NCI-H82 (cell line): ENCODE measurements at places on chromosomes 4 and X.

DNA sequence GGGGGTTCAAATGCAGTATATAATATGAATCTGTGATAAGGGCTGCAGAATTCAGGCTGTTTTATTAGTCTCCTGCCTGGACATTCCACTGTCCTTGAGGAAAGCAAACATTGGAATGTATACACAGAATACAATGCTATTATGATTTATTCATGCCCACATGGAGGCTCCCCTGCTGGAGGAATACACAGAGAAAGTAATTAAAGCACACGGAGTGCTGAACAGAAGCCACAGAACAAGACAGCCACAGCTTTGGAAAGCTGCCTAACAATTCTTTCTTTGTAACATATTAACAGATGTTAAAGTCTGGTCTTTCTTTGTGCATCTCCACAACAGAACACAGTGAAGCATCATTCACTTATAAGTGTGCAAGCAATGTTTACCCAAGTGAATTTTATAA, 155.8 kb downstream of the ARAP2 start:
- DNase-seq: no peak

DNA sequence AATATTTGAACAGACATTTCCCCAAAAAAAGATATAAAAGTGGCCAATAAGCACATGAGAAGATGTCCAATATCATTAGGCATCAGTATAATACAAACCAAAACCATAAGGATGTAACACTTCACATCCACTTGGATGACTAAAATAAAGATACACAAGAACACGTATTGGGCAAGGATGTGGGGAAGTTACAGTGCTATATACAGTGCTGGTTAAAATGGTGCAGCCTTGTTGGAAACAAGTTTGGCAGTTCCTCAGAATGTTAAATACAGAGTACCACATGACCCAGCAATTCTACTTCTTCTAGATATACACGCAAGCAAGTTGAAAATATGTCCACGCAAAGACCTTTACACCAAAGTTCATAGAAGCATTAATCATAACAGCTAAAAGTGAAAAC, 58.9 kb downstream of the HAUS3 start:
- no peak for DNase-seq

DNA sequence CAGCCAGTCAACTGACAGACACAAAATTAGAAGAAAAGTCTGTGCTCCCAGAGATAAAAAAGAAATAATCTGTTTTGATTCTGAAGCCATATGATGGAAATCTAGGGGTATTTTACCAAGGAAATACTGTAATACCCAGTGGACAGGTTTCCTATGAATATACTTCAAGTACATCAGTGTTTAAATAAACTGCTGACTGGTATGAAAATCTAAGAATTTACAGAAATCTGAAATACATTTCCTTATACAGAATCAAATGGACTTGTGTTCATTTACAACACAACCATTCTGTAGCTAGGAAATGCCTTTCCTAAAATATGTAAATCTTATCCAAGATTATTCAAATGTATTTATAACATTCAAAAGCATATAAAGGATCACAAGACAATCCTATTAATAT, 13.4 kb downstream of the YTHDC1 start:
- no peak for DNase-seq

DNA sequence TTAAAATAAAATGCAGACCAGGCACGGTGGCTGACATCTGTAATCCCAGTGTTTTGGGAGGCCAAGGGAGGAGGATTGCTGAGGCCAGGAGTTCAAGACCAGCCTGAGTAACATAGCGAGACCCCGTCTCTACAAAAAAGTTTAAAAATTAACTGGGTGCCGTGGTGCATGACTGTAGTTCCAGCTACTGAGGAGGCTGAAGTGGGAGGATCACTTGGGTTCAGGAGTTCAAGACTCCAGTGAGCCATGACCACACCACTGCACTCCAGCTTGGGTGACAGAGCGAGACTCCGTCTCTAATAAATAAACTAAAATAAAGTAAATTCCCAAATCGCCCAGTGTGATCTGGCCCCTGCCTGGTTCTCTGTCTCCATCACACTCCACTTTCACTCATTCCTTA, 43.7 kb downstream of the TENM3 start:
- no peak for DNase-seq

DNA sequence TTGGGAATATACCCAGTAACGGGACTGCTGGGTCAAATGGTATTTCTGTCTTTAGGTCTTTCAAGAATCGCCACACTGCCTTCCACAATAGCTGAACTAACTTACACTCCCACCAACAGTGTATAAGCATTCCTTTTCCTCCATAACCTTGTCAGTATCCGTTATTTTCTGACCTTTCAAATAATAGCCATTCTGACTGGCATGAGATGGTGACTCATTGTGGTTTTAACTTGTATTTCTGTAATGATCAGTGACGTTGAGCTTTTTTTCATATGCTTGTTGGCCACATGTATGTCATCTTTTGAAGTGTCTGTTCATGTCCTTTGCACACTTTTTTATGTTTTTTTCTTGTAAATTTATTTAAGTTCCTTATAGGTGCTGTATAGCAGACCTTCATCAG, 81.2 kb downstream of the ADAM29 start:
- no peak for DNase-seq

DNA sequence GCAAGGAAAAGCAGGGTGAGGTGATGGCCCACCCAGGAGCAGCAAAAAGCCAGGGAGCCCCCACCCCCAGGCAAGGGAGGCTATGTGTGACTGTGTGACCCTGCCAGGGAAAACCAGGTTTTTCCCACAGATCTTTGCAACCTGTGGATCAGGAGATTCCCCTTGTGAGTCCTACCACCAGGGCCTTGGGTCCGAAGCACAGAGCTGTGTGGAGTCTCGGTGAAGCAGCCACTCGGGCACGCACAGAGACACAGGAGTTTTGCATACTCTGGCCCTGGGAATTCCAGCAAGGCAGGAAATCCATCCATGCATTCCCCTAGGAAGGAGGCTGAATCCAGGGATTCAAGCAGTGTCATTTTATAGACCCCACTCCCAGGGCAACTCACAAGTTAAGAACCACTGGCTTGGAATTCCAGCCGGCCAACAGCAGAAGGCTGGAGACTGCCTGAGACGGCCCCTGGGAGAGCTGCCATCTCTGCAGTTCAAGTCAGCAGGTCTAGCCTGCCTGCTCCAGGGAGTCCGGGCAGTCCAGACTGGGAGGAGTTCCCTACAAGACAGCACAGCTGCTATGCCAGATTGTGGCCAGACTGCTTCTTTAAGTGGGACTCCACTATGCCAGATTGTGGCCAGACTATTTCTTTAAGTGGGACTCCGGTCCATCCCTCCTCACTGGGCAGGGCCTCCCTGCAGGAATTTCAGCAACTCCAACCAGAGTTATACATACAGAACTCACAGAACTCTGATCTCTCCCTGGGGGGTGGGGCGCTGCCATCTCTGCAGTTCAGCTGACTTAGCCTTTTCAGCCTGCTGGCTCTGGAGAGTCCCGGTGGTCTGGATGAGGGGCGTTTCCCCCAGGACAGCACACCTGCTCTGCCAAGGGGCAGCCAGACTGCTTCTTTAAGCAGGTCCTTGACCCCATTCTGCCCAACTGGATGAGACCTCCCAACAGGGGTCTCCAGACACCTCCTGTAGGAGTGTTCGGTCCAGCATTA, 85.1 kb upstream of the ADAD1 start:
- peak; percentile 28 for DNase-seq

DNA sequence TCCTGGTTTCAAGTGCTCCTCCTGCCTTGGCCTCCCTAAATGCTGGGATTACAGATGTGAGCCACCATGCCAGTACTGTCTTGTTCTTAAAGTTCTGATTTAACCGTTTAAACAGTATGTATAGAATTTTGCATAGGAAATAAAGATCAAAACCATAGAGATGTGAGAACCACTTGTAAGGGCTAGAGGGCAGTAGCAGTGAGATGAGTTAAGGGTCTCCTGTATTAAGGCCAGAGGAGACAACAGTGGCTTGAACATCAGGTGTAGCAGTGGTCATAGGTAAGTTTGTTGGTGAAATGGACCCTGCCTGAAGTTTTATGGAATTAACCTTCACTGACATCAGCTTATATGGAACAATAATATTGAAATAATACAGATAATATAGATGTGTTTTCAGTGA, 155.7 kb downstream of the SLC4A4 start:
- no peak for DNase-seq

DNA sequence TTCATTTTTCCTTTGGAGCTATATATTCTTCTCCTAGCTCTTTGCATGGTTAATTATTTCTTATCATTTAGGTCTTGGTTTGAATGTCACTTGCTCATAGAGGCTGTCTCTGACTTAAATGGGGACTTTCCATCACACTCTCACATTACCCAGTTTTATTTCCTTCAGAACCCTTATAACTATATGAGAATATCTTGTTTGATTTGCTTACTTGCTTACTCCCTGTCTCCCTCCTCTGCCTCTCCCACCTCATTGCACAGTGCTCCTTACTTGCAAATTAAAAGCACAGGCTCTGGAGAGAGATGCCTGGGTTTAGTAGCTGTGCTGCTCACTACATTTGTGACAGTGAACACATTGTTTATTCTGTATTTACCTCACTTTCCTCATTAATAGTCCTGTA, 174.6 kb downstream of the SOWAHB start:
- no peak for DNase-seq

GRCh38 chr4:97987019-97987648, 156.1 kb downstream of the STPG2 start:
- DNase-seq: peak; percentile 49

DNA sequence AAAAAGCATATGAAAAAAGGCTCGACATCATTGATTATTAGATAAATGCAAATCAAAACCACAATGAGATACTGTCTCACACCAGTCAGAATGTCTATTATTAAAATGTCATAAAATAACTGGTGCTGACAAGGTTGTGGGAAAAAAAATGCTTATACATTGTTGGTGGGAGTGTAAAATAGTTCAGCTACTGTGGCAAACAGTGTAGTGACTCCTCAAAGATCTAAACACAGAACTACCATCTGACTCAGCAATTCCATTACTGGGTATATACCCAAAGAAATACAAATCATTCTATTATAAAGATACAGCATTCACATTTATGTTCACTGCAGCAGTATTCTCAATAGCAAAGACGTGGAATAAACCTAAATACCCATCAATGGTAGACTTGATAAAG, 412.1 kb downstream of the CENPC start:
- no peak for DNase-seq

DNA sequence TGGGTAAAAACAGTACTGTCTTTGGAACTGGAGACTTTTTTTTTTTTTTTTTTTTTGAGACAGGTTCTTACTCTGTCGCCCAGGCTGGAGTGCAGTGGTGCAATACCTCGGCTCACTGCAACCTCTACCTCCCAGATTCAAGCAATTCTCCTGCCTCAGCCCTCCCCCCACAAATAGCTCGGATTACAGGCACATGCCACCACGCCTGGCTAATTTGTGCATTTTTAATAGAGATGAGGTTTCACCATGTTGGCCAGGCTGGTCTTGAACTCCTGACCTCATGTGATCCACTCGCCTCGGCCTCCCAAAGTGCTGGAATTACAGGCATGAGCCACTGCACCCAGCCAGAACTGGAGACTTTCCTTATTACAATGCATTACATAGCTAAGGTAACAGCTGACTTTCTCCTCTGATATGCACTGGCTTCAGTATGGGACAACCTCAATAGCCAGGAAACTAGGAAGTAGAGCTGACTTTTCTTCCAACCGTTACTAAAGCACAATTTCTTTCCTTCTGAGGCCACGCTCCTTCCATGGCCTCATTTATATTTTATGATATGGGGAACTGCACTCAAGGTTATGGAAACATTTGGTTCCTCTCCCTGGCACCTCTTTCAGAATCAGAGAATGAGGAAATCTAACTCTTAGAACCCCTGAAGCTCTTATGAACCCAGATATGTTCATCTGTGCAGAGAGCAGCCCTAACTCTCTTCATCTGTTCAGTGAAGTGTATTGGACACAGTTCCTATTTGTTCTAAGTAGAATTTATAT, 53.5 kb upstream of the FAM9B start:
- DNase-seq: no peak

DNA sequence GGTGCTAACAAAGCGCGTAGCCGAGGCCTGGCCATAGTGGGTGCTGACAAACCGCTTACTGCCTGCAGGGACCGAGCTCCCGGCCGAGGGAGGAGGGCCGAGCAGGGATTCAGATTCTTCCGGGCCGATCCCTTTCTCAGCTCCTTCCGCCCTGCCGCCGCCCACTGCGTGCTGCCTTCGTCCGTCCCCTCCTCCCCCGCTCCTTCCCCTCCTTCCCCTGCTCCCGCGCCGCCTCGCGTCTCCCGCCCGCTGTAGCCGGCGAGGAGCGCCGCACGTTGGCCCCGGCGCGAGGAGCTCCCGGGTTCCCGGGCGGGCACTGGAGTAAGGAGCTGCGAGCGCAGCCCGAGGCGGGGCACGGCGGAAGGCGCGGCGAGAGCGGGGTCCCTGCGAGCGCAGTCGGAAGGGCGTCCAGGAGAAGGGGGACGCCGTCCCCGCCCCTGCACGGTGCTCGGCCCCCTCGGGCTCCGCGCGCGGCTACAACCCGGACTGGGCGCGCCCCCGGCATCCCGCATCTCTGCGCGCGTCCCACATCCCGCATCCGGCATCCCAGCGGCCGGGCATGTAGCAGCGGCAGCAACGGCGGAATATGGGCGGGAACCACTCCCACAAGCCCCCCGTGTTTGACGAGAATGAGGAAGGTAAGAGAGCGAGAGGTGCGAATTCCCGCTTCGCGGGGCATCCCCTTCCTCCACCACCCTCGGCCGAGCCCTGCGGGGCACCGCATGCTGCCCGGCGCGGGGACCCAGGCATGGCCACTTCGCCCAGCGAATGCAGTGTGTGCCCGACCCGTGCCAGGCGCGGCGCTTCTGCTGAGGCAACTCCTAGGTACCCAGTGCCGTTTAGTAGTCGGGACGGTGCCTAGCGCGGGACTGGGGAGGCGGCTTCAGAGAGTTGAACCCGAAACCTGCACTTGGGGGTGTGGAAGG, at the start of gene STK32B:
Gene STK32B (plus strand): TSS at position 203 of the 926 bp plus-strand sequence.
- DNase-seq: peak; percentile 83

- DNase-seq: no peak
Observed at GRCh38 chrX:34848281-34848680, 94.3 kb upstream of the FAM47B start.

DNA sequence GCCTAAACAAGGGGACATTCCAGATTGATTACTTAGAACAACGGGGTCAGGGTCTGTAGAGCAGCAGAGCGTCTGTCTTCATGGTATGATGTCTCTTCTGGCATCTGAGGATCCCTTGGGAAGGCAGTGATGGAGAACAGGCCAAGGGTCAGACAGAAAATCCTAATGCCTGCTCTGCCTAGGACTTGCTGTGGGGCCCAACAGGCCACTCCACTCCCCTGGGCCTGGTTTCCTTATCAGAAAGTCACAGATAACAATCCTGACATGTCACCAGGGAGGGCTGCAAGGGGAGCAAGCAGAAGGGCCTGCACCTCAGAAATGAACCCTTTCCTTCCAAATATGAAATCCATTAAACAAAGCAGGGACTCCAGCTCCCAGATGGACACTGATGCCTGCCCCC, 21.4 kb upstream of the ARHGAP6 start:
- no peak for DNase-seq

DNA sequence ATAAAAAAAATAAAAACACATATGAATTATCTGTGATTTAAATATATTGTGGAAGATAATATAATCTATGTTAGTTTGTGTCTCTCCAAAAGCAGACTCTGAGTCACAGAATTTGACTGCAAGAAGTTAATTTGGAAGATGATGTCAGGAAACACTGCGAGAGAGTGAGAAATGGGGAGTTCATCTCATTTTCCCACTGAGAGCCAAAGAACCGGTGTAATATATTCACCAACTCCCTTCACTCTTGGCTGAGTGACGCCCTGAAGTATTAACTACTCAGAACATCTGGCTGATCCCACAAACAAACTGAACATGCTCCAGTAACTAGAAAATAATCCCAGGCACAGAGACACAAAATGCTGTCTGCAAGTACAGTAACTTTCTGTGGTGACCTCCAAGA, 345.8 kb upstream of the SPANXN1 start:
- no peak for DNase-seq
